ENCODE measurements at places on chromosomes 3 and 15. TPM values are rescaled to one million over a fixed set of nuclear protein-coding genes. Genes with fewer than 3 reads are reported as not detected.

GRCh38 chr3:53744351-53744750 lies 101.9 kb downstream of the CHDH start:
- H3K4me1 ChIP-seq = no peaks in the 10 kb centered on the region
- H3K27me3 ChIP-seq = peaks cover 39% of the 10 kb centered on the region
- no peak overlapping the region for H3K4me3 ChIP-seq

- DNase-seq = no peak
- peaks cover 32% of the 10 kb centered on the region for H3K27me3 ChIP-seq
- H3K27ac ChIP-seq = peak overlapping the region; percentile 53
- H3K4me3 ChIP-seq = no peak overlapping the region
- H3K36me3 ChIP-seq = no peaks in the 10 kb centered on the region
- peaks cover 9% of the 10 kb centered on the region for H3K4me1 ChIP-seq
These were observed 22.4 kb downstream of the DUOX2 start for GRCh38 chr15:45091576-45091975.

GRCh38 chr3:177921153-177921552 lies 615.1 kb upstream of the KCNMB2 start:
- peaks cover 6% of the 10 kb centered on the region for H3K4me1 ChIP-seq
- no peaks in the 10 kb centered on the region for H3K27me3 ChIP-seq
- H3K27ac ChIP-seq = no peak overlapping the region
- no peak for DNase-seq
- H3K36me3 ChIP-seq = no peaks in the 10 kb centered on the region
- H3K4me3 ChIP-seq = no peak overlapping the region

- peaks cover 8% of the 10 kb centered on the region for H3K4me1 ChIP-seq
- no peak overlapping the region for H3K27ac ChIP-seq
- H3K36me3 ChIP-seq = no peaks in the 10 kb centered on the region
- no peaks in the 10 kb centered on the region for H3K27me3 ChIP-seq
These were observed 91.8 kb downstream of the THBS1 start for GRCh38 chr15:39672666-39673065.

The SYNPR gene
- not detected for total RNA-seq

The ZNF774 gene
- total RNA-seq = 1.8 TPM

GRCh38 chr3:47536967-47537366 lies 23.5 kb upstream of the ELP6 start:
- H3K36me3 ChIP-seq = no peaks in the 10 kb centered on the region
- no peak overlapping the region for H3K4me3 ChIP-seq
- peaks cover 32% of the 10 kb centered on the region for H3K27me3 ChIP-seq
- no peak for DNase-seq
- H3K4me1 ChIP-seq = no peaks in the 10 kb centered on the region

- peaks cover 58% of the 10 kb centered on the region for H3K27me3 ChIP-seq
- H3K36me3 ChIP-seq = no peaks in the 10 kb centered on the region
- DNase-seq = no peak
- no peaks in the 10 kb centered on the region for H3K4me1 ChIP-seq
- no peak overlapping the region for H3K4me3 ChIP-seq
These were observed 10.6 kb downstream of the HCN4 start for GRCh38 chr15:73357999-73358665.

GRCh38 chr3:18681818-18682345 lies 256.7 kb upstream of the SATB1 start:
- DNase-seq = no peak
- H3K4me1 ChIP-seq = no peaks in the 10 kb centered on the region
- peaks cover 1% of the 10 kb centered on the region for H3K27me3 ChIP-seq

- H3K4me3 ChIP-seq = peak overlapping the region; percentile 33
- H3K36me3 ChIP-seq = peaks cover 25% of the 10 kb centered on the region
- peak; percentile 69 for DNase-seq
- peaks cover 3% of the 10 kb centered on the region for H3K27me3 ChIP-seq
These were observed 93.9 kb downstream of the PLOD2 start for GRCh38 chr3:146067048-146067447.

GRCh38 chr3:170301405-170301804 lies 56.1 kb upstream of the SKIL start:
- H3K4me1 ChIP-seq = no peaks in the 10 kb centered on the region
- DNase-seq = no peak
- H3K27ac ChIP-seq = no peak overlapping the region
- H3K27me3 ChIP-seq = no peaks in the 10 kb centered on the region

The CLCN2 gene
- 4.3 TPM for total RNA-seq

The RLBP1 gene
- total RNA-seq = not detected

GRCh38 chr3:25692341-25692740 lies 27.6 kb upstream of the TOP2B start:
- H3K36me3 ChIP-seq = no peaks in the 10 kb centered on the region
- H3K27ac ChIP-seq = no peak overlapping the region
- H3K27me3 ChIP-seq = peaks cover 10% of the 10 kb centered on the region

GRCh38 chr3:16373341-16373946 lies 108.4 kb downstream of the OXNAD1 start:
- H3K36me3 ChIP-seq = peaks cover 51% of the 10 kb centered on the region
- H3K4me3 ChIP-seq = no peak overlapping the region
- H3K27me3 ChIP-seq = no peaks in the 10 kb centered on the region
- peaks cover 29% of the 10 kb centered on the region for H3K4me1 ChIP-seq
- DNase-seq = no peak

- no peak overlapping the region for H3K27ac ChIP-seq
- H3K27me3 ChIP-seq = peaks cover 7% of the 10 kb centered on the region
- H3K36me3 ChIP-seq = peaks cover 4% of the 10 kb centered on the region
- H3K4me1 ChIP-seq = no peaks in the 10 kb centered on the region
- no peak overlapping the region for H3K4me3 ChIP-seq
These were observed 17.7 kb upstream of the CHST2 start for GRCh38 chr3:143101792-143102381.

DNA sequence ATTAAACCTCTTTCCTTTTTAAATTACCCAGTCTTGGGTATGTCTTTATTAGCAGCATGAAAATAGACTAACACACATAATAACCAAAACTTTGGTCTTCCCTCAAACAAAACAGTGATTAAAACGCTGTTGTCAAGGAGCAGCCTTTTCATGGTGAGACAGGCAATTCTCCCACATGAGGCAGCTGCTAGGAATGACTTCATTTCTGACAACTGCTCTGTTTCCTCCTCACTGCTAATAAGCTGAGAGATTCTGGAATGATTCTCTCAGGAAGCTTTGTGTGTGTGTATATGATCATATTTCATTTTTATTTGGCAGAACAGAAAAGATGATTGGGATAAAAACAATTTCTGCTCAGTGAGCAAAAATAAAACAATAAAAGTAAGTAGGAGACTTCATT lies 580.6 kb upstream of the ADAMTS9 start:
- DNase-seq = no peak
- no peaks in the 10 kb centered on the region for H3K27me3 ChIP-seq
- H3K4me3 ChIP-seq = no peak overlapping the region
- H3K36me3 ChIP-seq = no peaks in the 10 kb centered on the region
- H3K27ac ChIP-seq = no peak overlapping the region
- H3K4me1 ChIP-seq = no peaks in the 10 kb centered on the region

GRCh38 chr3:122911901-122912300 lies 115.7 kb downstream of the SEMA5B start:
- H3K4me3 ChIP-seq = no peak overlapping the region
- no peak for DNase-seq
- H3K36me3 ChIP-seq = no peaks in the 10 kb centered on the region
- no peak overlapping the region for H3K27ac ChIP-seq
- no peaks in the 10 kb centered on the region for H3K4me1 ChIP-seq

DNA sequence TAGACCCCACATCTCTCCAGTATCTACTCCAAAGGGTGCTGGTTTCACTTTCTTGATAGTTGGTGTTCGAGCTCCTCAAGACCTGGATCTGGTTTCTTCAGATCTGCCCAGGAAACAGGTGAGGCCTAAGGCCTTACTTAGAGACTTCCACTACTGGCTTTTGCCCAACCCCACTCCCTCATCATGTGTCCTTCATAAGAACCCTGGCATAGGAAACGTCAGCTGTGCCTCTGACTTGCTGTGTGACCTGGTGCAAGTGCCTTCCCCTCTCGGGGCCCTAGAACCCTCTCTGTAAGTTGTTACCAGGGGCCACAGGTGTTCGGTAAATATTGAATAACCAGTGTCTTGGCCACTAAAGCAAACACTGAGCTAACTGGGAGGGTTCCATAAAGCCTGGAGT lies 3.9 kb downstream of the OXTR start:
- H3K4me3 ChIP-seq = peak overlapping the region; percentile 97
- no peak for DNase-seq
- peaks cover 79% of the 10 kb centered on the region for H3K36me3 ChIP-seq
- H3K27ac ChIP-seq = peak overlapping the region; percentile 88
- peaks cover 77% of the 10 kb centered on the region for H3K4me1 ChIP-seq
- H3K27me3 ChIP-seq = peaks cover 23% of the 10 kb centered on the region

GRCh38 chr15:100309109-100310040 lies 32.4 kb downstream of the ADAMTS17 start:
- no peaks in the 10 kb centered on the region for H3K4me1 ChIP-seq
- H3K36me3 ChIP-seq = no peaks in the 10 kb centered on the region
- H3K27ac ChIP-seq = no peak overlapping the region
- H3K4me3 ChIP-seq = no peak overlapping the region
- no peak for DNase-seq
- H3K27me3 ChIP-seq = 0 out of 2 replicates have a peak, but pooled peaks cover 2% of the 10 kb centered on the region

DNA sequence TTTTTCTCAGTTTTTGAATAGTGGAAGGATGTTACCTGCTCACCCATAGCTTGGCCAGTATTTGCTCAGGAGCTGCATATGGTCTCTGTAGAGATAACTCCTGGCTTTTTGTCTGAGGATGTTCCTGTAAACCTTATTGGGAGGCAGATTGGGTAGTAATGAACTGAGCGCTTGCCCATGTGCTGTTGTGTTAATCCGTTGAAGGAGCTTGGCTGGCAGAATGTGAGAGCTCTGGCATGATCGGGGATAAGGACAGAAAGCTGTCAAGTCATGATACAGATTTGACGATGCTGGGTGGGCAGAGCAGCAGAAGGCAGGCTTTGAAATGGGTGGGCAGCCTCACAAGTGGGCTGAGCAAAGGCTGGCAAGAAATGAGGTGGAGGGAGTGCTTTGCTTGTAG lies 27.4 kb downstream of the SH3GL3 start:
- no peaks in the 10 kb centered on the region for H3K36me3 ChIP-seq
- no peak for DNase-seq
- no peak overlapping the region for H3K27ac ChIP-seq
- H3K27me3 ChIP-seq = no peaks in the 10 kb centered on the region

The HDGFL3 gene
- total RNA-seq = 44.0 TPM

GRCh38 chr15:75943246-75943645 lies 39.6 kb downstream of the FBXO22 start:
- peaks cover 19% of the 10 kb centered on the region for H3K36me3 ChIP-seq
- H3K27ac ChIP-seq = no peak overlapping the region
- no peak for DNase-seq
- no peak overlapping the region for H3K4me3 ChIP-seq
- H3K4me1 ChIP-seq = peaks cover 43% of the 10 kb centered on the region

GRCh38 chr3:41219424-41219823 lies 20.1 kb downstream of the CTNNB1 start:
- H3K27me3 ChIP-seq = no peaks in the 10 kb centered on the region
- no peak for DNase-seq
- H3K27ac ChIP-seq = no peak overlapping the region
- H3K36me3 ChIP-seq = peaks cover under 1% of the 10 kb centered on the region
- H3K4me3 ChIP-seq = no peak overlapping the region

DNA sequence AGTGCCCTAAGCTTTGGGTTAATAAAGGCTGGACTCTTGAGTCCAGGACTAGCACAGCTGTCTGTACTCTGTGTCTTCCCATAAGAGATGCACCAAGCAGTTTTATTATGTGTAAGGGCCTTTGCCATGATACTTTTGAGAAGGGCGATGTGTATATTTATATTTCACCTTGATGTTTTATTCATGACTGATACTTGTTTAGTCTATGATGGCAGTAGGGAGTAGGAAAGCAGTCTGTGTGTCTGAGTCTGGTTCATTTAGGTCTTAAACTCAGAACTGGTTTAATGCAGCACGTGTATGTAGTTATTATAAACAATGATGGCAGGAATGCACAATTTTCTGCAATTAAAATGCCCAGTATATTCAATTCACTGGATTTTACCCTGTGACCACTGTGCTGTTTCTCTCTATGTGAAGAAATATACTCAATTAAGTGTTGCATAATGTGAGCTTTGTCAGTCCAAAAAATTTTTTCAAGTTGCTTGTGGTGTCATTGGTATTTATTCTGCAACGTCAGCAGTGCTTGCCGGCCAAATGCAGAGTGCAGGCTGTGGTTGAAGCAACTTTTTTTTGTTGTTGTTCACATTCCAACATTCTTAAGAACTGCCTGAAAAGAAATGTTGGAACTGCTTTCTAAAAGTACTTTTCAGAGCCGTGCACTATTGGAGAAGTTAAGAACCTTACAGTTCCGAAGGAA lies 423.7 kb upstream of the SEMA6D start:
- H3K4me3 ChIP-seq = no peak overlapping the region
- no peak overlapping the region for H3K27ac ChIP-seq
- H3K36me3 ChIP-seq = no peaks in the 10 kb centered on the region
- DNase-seq = peak; percentile 75
- H3K4me1 ChIP-seq = peaks cover 9% of the 10 kb centered on the region

- H3K4me1 ChIP-seq = peaks cover 7% of the 10 kb centered on the region
- DNase-seq = peak; percentile 15
- H3K27ac ChIP-seq = no peak overlapping the region
- H3K4me3 ChIP-seq = no peak overlapping the region
- H3K27me3 ChIP-seq = peaks cover 23% of the 10 kb centered on the region
- no peaks in the 10 kb centered on the region for H3K36me3 ChIP-seq
These were observed 15.8 kb downstream of the SLC12A1 start for GRCh38 chr15:48221885-48222284.

DNA sequence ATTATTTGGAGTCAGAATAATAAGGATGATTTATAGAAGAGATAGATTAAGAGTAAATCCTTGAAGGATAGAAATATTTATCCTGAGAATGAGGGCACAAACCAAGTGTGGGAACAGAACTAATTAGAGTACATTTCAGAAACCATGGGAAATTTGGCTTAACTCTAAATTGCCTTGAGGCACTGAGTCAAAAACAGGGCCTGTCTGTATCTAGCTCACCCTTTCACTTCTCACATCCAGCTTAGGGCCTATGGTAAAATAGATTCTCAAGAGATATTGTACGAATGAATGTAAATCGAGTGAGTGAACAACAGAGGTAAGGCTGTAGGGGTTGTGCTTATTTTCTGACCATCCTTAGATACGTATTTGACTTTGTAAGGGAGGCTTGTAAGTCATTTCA lies 586.1 kb upstream of the DPPA4 start:
- H3K27ac ChIP-seq = no peak overlapping the region
- no peak for DNase-seq
- no peaks in the 10 kb centered on the region for H3K27me3 ChIP-seq
- H3K4me3 ChIP-seq = no peak overlapping the region

DNA sequence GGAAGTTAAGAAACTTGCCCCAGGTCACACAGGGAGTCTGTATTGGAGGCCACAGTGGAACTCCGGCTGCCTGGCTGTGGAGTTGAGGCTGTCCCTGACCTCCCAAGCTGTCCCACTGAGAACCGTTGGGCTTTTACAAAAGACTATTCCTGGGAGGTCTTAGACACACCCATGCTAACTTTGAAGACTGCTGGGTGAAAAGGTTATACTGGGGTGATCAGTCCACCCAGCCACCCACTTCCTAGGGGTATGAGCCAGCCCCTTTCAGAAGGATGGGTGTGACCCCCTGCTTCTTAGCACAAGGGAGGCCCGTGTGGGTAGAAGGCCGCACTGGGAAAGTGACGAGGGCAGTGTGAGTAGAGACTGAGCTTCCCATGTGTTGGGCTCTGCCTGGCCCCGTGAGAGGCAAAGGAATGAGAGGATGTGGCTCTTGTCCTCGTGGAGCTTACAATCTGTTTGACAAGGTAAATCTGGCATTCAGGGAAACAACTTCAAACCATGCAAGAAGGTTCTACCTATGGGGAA lies 19.0 kb downstream of the MRAS start:
- H3K27ac ChIP-seq = no peak overlapping the region
- H3K27me3 ChIP-seq = no peaks in the 10 kb centered on the region
- H3K4me1 ChIP-seq = peaks cover 9% of the 10 kb centered on the region
- H3K4me3 ChIP-seq = no peak overlapping the region
- no peaks in the 10 kb centered on the region for H3K36me3 ChIP-seq

- H3K36me3 ChIP-seq = no peaks in the 10 kb centered on the region
- no peak overlapping the region for H3K27ac ChIP-seq
- peaks cover 17% of the 10 kb centered on the region for H3K27me3 ChIP-seq
These were observed 1.1 kb downstream of the HHATL start for GRCh38 chr3:42701371-42702065.

The CD96 gene
- total RNA-seq = not detected

Data from HFFc6 (cell line).